Type B pancreatic cell (in vitro differentiated cells): ENCODE measurements at places on chromosomes 16 and 17. TPM values are rescaled to one million over a fixed set of nuclear protein-coding genes. Genes with fewer than 3 reads are reported as not detected.

DNA sequence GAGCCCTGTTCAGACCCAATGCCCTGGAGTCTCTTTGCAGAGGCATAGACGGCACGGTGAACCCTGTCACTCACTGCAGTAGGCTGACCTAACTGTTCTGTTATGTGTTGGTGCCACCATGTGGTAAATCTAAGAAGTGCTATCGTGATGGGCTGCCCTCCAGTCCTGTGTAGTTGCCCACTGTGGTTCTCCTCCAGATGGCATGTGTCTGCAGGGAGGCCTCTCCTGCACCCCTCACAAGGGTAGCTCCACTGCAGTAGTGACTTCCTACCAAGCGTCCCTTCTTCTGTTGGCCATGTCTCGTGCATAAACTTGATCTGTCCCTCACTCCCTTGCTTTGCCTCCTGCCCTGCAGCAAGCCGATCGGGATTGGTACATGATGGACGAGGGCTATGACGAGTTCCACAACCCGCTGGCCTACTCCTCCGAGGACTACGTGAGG is 5.8 kb downstream of the DHX38 start:
- no peak overlapping the region for H3K4me3 ChIP-seq
- peaks cover 10% of the 10 kb centered on the region for H3K4me1 ChIP-seq
- H3K27me3 ChIP-seq: no peaks in the 10 kb centered on the region
- peaks cover 17% of the 10 kb centered on the region for H3K36me3 ChIP-seq
- H3K27ac ChIP-seq: no peak overlapping the region
- DNase-seq: no peak

The TBC1D3K gene
- not detected in 2 replicates for total RNA-seq

DNA sequence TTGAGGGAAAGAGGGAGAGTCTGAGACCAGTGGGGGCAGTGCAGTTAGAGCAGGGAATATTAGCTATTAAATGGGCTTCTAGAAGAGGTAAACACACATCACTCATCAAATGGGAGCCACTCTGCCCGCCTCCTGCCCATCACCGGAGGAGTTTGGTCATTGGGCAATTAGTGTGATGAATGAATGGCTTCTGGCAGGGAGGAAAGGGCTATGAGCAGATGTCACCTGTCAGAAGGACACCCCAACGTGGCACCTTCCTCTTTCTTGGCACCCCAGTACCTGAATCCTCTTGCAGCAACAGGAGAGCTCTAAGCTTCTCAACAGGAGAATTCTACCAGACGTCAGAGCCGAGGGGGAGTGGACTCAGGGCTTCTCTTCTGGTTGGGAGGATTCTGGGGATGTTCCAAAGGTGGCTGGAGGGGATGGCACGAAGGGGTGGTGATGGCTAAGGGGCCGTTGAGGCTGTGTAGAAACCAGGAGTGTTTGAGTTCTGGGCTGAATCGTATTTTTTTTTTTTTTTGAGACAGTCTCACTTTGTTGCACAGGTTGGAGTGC is 11.0 kb downstream of the C1QTNF1 start:
- no peaks in the 10 kb centered on the region for H3K36me3 ChIP-seq
- H3K27me3 ChIP-seq: peaks cover 10% of the 10 kb centered on the region

- DNase-seq: no peak
- no peak overlapping the region for H3K27ac ChIP-seq
- H3K36me3 ChIP-seq: no peaks in the 10 kb centered on the region
- no peaks in the 10 kb centered on the region for H3K27me3 ChIP-seq
Measured at GRCh38 chr16:59740858-59741257, 1006.7 kb upstream of the GOT2 start.

GRCh38 chr16:85948616-85949265 is 49.8 kb downstream of the IRF8 start:
- no peak overlapping the region for H3K4me3 ChIP-seq
- no peak for DNase-seq
- no peak overlapping the region for H3K27ac ChIP-seq
- H3K36me3 ChIP-seq: no peaks in the 10 kb centered on the region

The KRTAP16-1 gene
- not detected in 2 replicates for total RNA-seq

The ZDHHC1 gene
- total RNA-seq: 10.1 and 11.3 TPM in 2 replicates

DNA sequence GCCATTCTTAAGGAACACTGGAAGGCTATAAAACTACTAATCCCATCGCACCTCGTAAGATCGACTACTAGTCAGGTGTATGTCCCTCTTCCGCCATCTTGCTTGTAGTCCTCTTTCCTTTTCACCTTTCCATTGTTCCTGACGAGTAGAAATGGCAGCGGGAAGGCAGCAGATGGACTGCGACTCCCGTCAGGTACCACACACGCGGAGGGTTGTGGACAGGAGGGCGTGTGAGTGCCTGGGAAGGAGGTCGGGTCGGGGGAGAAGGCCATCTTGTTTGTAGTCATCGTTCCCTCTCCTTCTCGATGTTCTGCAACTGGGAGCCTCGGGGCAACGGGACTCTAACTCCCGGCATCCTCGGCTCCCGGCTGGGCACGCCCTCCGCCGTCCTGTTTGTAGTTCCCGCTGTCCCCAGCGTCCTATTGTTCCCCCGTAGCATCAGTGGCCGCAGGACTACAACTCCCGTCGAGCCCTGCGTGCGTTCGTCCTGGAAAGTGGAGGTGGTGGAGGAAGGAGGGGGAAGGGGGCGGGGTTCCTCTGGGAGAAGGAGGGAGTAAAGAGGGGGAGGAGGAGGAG is 324 bp upstream of the FBXL19 start:
- no peaks in the 10 kb centered on the region for H3K36me3 ChIP-seq
- peak; percentile 97 for DNase-seq
- H3K4me3 ChIP-seq: peak overlapping the region; percentile 100
- no peaks in the 10 kb centered on the region for H3K27me3 ChIP-seq
- peak overlapping the region; percentile 100 for H3K27ac ChIP-seq

GRCh38 chr16:77297996-77298395 is 98.8 kb downstream of the SYCE1L start:
- peak overlapping the region; percentile 83 for H3K27ac ChIP-seq
- H3K4me3 ChIP-seq: no peak overlapping the region
- peaks cover 8% of the 10 kb centered on the region for H3K27me3 ChIP-seq
- peaks cover 20% of the 10 kb centered on the region for H3K4me1 ChIP-seq
- no peak for DNase-seq
- H3K36me3 ChIP-seq: no peaks in the 10 kb centered on the region

DNA sequence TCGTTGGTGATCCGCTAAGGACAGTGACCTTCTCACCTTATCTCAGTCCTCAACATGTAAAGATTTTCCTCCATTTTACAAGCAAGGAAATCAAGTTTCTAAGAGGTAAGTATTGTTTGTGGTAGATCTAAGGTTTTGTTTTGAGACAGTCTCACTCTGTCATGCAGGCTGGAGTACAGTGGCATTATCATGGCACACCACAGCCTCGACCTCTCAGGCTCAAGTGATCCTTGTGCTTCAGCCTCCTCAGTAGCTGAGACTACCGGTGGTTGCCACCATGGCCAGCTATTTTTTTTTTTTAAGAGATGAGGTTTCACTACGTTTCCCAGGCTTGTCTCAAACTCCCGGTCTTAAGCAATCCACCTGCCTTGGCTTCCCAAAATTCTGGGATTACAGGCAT is 34.9 kb downstream of the PRKCA start:
- no peak for DNase-seq
- no peaks in the 10 kb centered on the region for H3K27me3 ChIP-seq
- no peak overlapping the region for H3K4me3 ChIP-seq
- H3K36me3 ChIP-seq: no peaks in the 10 kb centered on the region
- H3K27ac ChIP-seq: no peak overlapping the region

DNA sequence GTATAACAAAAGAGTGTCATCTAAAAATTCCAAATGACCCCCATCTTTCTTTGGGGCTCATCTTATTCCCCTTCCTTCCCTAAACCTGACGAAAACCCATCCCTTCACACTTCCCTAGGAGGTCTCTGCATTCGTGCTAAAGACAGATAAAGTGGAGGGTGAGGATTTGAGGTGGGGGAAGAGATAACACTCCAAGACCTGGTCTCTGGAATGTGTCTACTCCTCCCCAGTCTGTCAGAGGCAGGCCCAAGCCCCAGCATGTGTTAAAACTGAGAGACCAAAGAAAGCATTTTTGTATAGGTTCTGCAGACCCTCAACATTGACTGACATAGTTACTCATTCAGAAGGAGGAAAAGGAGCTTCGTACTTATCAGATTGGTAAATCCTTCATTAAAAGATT is 11.0 kb upstream of the LHX1 start:
- H3K27me3 ChIP-seq: peaks cover 65% of the 10 kb centered on the region
- no peak overlapping the region for H3K27ac ChIP-seq
- no peaks in the 10 kb centered on the region for H3K36me3 ChIP-seq
- H3K4me3 ChIP-seq: no peak overlapping the region
- peaks cover 61% of the 10 kb centered on the region for H3K4me1 ChIP-seq
- no peak for DNase-seq

DNA sequence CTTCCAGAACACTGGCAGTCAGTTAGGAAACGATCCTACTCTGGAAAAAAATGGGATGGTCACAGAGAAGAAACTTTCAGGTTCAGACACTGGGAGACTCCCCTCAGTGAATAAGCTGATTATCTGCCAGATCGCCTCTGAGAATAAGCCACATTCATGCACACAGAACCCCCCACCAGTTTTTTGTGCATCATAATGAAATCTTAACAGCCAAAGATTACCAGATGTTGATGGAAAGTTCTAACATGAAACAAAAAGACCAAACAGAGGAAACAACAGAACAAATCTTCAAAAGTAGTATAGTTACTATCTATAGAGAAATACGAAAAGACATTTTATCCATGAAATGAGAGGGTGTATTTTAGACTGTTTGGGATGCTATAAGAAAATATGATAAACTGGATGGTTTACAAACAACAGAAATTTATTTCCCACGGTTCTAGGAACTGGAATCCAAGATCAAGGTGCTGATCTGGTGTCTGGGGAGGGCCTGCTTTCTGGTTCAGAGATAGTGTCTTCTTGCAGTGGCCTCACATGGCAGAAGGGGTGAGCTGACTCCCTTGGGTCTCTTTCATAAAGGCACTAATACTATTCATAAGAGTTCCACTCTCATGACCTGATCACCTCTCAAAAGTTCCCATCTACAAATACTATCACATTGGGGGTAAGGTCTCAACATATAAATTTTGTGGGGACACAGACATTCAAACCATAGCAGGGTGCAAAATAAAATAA is 8.0 kb upstream of the AMZ2 start:
- no peaks in the 10 kb centered on the region for H3K27me3 ChIP-seq
- H3K4me3 ChIP-seq: no peak overlapping the region
- DNase-seq: no peak
- H3K4me1 ChIP-seq: peaks cover 7% of the 10 kb centered on the region
- H3K36me3 ChIP-seq: no peaks in the 10 kb centered on the region

- peaks cover 26% of the 10 kb centered on the region for H3K4me1 ChIP-seq
- H3K27me3 ChIP-seq: peaks cover 42% of the 10 kb centered on the region
- no peak overlapping the region for H3K27ac ChIP-seq
- no peaks in the 10 kb centered on the region for H3K36me3 ChIP-seq
- DNase-seq: no peak
Measured at GRCh38 chr16:54412777-54413455, 126.3 kb upstream of the IRX3 start.

DNA sequence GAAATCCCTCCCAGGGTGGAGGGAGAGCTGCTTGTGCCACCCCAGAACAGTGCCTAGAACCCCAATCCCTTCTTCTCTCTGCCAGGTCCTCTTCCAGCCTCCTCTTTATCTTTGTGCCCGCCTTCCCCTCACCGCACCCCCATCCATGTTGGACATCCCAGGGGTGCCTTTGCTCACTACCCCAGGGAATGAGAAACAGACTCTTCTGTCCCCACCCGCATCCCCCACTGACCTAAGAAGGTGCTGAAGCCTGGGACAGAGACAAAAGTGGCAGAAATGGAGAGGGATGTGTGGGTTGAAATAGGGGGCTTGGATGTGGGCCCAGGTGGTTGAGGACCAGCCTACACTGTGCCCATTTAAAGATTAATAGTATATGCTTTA is 17.0 kb downstream of the ALOX15B start:
- H3K27ac ChIP-seq: no peak overlapping the region
- peaks cover 59% of the 10 kb centered on the region for H3K27me3 ChIP-seq
- no peak for DNase-seq
- H3K36me3 ChIP-seq: no peaks in the 10 kb centered on the region

GRCh38 chr17:61453566-61454380 is 1.6 kb downstream of the TBX4 start:
- DNase-seq: no peak
- H3K4me1 ChIP-seq: peaks cover 14% of the 10 kb centered on the region
- peak overlapping the region; percentile 68 for H3K4me3 ChIP-seq
- peak overlapping the region; percentile 1 for H3K27ac ChIP-seq
- H3K27me3 ChIP-seq: peaks cover 85% of the 10 kb centered on the region

DNA sequence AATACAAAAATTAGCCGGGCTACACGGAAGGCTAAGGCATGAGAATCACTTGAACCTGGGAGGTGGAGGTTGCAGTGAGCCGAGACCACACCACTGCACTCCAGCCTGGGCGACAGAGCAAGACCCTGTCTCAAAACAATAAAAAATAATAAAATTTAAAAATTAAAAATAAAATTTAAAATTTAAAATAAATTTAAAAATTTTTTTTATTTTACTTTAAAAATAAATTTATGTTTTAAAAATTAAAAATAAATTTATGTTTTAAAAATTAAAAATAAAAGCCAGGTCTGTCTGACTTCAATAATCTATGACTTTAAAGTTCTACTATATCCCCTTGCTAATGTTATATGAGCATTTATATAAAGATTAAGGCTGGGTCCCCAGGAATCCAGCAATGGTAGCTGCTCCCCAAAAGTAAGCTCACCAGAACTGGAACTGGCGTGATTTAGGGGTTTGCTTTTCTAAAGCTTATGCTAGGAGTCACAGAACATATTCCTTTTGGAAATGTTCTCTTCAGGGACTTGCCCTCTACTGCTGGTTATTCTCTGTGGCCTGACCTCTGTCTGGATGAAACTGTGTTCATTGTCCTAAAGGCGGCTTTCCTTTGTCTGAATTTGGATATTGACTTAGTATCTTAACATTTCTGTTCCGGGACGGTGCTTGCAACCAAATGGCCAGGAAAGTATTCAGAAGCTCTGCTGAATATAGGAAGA is 140.2 kb upstream of the NOL11 start:
- peaks cover 6% of the 10 kb centered on the region for H3K27me3 ChIP-seq
- H3K27ac ChIP-seq: no peak overlapping the region
- H3K4me3 ChIP-seq: no peak overlapping the region
- peaks cover 4% of the 10 kb centered on the region for H3K36me3 ChIP-seq
- no peak for DNase-seq

- H3K4me3 ChIP-seq: no peak overlapping the region
- peaks cover 13% of the 10 kb centered on the region for H3K4me1 ChIP-seq
- H3K36me3 ChIP-seq: no peaks in the 10 kb centered on the region
- peaks cover 28% of the 10 kb centered on the region for H3K27me3 ChIP-seq
Measured at GRCh38 chr16:51967646-51968045, 579.3 kb downstream of the TOX3 start.
